Activated effector memory CD4-positive, alpha-beta T cell treated with anti-CD3 and anti-CD28 coated beads, Interleukin-2, amount 50 U/mL, for 16 hours (primary cell): ENCODE measurements at places on chromosomes 4 and X.

GRCh38 chr4:72663828-72664227 is 94.8 kb upstream of the ADAMTS3 start:
- DNase-seq: no peak

- DNase-seq: no peak
These were observed 419.4 kb downstream of the ADGRL3 start for GRCh38 chr4:61619528-61619927.

GRCh38 chrX:29432534-29432933 is 782.8 kb upstream of the MAGEB2 start:
- no peak for DNase-seq

DNA sequence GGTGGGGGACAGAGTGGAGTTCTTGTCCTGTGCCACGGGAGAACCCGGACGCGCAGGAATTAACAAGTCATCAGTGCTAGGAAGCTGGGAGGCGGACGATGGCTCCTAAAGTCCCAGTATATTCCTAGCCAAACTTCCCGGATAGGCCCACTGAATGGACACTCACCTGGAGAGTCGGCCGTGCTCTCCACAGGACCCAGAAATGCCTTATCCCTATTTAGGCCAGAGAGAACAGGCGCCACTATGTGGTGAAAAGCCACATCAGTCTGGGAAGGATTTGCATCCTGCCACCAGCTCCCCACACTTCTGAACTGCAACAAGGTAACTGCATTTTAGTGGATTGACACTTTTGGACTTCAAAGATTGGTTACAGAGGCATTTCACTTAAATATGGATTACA is 1.1 kb downstream of the CFAP299 start:
- DNase-seq: no peak

GRCh38 chrX:45771114-45771513 is 570.4 kb upstream of the DIPK2B start:
- DNase-seq: no peak

- no peak for DNase-seq
These were observed 31.6 kb upstream of the SPARCL1 start for GRCh38 chr4:87560802-87561201.

GRCh38 chrX:15056044-15056443 is 182.8 kb downstream of the MOSPD2 start:
- DNase-seq: no peak

- DNase-seq: no peak
These were observed 555.2 kb upstream of the PRKX start for GRCh38 chrX:4268676-4269075.

- no peak for DNase-seq
These were observed 404.6 kb upstream of the PITX2 start for GRCh38 chr4:111027526-111027925.

DNA sequence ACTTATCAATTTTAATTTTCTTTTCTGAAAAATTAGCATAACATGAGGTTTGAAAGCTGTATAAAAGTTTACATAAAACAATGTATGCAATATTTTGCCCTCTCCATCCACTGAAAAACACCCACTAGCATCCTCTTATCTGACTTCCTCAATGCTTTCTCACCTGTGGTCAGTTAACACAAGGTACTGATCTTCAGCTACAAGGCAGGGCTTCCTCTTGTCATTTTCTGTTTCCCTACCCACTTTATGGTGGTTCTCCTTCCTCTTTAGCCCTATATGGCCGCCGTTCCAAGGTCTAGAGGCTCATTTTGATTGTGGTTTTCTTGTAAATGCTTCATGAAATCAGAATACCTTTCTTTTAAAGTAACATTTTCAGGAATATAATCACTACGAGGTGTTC is 618.6 kb upstream of the CPEB2 start:
- DNase-seq: no peak

GRCh38 chrX:13599491-13599890 is 30.1 kb downstream of the EGFL6 start:
- DNase-seq: no peak

DNA sequence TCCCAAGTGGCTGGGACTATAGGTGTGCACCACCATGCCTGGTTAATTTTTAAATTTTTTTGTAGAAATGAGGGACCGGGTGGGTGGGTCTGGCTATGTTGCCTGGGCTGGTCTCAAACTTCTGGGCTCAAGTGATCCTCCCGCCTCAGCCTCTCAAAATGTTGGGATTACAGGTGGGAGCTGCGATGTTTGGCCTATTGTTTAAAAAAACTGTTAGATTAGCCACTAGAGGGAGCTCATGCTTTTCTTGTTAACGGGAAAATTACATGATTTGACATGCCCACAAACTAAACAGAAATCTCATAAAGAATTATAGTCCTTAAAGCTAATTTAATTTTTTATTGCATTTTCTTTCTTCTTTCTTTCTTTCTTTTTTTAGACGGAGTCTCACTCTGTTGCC is 5.0 kb upstream of the SDAD1 start:
- no peak for DNase-seq

DNA sequence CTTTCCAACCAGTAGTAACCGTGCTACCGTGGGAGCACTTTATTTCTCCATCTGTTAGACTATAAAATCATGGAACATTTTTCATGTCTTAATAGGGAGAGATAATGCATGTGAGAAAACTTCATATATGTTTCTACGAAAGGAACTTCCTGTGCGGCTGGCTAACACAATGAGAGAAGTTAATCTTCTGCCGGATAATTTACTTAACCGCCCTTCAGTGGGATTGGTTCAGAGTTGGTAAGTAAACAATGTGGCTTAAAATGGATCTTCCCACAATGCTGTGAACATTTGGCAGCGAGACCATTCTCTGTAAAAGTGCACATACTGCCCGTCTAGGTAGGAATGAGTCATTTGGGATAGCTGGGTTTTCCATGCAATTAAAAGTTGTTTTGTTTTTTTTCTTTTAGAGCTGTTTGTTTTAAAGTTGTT is 29.6 kb downstream of the PDK3 start:
- no peak for DNase-seq

DNA sequence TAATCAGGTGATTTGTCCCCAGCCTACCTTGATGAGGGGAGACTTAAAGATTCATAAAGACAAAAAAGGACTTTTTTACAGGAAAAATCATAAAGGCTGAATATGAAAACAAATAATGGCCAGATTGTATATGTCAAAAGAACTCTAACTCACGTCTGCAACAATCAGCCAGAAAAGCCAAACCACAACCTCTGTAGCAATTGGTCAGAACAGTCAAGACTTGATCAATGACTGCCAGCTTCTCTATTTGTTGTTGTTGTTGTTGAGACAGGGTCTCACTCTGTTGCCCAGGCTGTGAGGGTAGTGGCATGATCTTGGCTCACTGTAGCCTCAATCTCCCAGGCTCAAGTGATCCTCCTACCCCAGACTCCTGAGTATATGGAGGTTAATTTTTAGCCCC is 35.9 kb upstream of the PPA2 start:
- no peak for DNase-seq

- DNase-seq: no peak
These were observed 741 bp downstream of the SPATA18 start for GRCh38 chr4:52051615-52052474.

- no peak for DNase-seq
These were observed 104.6 kb upstream of the PRKG2 start for GRCh38 chr4:81319657-81320056.

- no peak for DNase-seq
These were observed 15.0 kb downstream of the SRPX2 start for GRCh38 chrX:100658941-100659381.

GRCh38 chrX:23911126-23911835 is 3.5 kb downstream of the CXorf58 start:
- DNase-seq: no peak

- DNase-seq: no peak
These were observed 1303.4 kb downstream of the TECRL start for GRCh38 chr4:63105839-63106238.

DNA sequence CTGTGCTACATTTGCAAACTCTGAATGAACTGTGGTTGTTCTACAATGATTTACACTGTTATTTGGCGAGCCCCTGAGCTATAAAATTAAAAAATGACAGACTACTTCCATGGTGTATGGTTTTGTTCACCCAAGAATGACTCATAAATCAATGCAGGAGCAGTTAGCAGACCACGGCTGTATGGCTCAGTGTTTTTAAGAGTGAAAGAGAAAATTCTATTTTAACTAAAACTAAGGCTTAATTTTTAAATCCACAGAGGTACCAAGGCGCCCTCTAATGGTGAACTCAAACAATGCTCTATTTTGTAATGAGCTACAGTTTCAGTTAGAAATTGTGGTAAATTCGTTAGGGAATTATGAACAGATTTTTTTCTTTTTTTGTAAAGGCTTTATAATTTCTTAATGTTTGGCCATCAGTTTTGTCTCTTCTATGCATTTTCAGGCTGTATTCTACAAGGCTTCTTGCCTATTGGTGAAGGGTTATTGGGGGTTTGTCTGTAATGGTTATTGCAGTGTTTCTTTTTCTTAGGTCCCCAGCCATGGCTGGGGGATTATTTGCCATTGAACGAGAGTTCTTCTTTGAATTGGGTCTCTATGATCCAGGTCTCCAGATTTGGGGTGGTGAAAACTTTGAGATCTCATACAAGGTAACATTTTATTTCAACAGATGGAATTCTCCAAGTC is 32.5 kb downstream of the HMGB2 start:
- no peak for DNase-seq

- no peak for DNase-seq
These were observed 32.3 kb downstream of the PRDM8 start for GRCh38 chr4:80229590-80229989.

DNA sequence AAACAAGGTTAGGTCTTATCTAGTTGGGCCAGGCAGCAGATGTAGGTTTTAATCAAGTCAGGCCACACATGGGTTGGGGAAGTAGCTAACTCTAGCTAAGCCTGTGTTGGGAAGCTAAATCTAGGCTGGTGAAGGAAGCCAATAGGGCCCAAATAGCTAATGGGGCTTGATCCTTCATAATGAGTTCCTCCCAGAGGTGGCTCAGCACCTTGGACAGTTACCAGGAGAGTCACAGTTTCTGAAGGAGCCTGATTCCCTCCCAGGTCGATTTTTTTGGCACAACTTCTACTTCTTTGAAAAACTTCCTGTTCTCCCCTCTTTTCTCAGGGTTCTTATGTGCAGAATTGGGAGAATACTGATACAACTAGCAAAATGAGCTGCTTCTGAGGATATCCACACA is 242.5 kb upstream of the PRPS2 start:
- no peak for DNase-seq

GRCh38 chrX:97747346-97747745 is 863.6 kb downstream of the RPA4 start:
- DNase-seq: no peak

GRCh38 chr4:111854494-111855087 is 290.7 kb upstream of the FAM241A start:
- DNase-seq: no peak

GRCh38 chrX:76643590-76643989 is 216.1 kb downstream of the MAGEE1 start:
- DNase-seq: no peak

DNA sequence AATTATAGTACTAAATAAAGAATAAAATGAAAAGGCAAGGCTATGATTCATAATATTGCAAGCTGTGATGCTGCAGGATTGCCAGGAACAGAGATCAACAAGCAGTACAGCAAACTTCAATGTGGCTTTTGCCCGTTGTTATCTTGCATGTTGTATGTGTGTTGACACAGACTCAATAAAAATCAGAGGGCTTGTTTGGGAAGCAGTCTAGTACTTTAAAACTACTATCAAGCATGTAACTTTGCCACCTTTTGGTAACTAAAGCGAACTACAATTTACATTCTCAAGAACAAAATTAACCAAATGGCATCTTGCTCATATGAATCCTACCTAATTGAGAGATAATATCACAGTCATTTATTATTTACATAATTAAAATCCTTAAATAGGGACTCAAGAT is 79.8 kb upstream of the GPM6A start:
- no peak for DNase-seq

GRCh38 chrX:129590596-129590995 is 50.5 kb downstream of the OCRL start:
- no peak for DNase-seq

GRCh38 chrX:37817176-37817575 is 30.2 kb downstream of the DYNLT3 start:
- DNase-seq: no peak

- DNase-seq: no peak
These were observed 25.0 kb downstream of the GYPA start for GRCh38 chr4:144115519-144115918.

GRCh38 chr4:116522922-116523321 is 562.5 kb downstream of the TRAM1L1 start:
- DNase-seq: no peak

GRCh38 chr4:15936495-15936894 is 2.0 kb downstream of the FGFBP1 start:
- no peak for DNase-seq

DNA sequence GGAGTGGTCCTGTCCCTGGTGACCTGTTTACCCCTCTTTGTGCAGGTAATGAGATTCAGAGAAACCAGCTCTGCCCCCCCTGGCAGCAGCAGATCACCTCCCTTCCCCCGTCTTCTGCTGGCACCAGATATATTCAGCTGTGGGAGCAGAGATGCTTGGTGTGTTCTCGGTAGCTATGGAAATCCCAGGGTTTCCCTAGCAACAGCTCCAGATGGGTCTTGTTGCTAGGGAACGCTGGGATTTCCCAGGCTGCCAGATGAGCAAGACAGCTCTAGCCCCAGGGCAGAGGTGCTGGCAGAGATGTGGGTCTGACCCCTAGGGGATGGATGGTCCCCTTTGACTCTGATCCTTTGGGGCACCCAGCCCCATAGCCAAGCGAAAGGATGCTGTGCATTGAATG is 20.2 kb downstream of the CETN2 start:
- DNase-seq: no peak

GRCh38 chr4:110130576-110131358 is 67.6 kb downstream of the ELOVL6 start:
- DNase-seq: no peak

DNA sequence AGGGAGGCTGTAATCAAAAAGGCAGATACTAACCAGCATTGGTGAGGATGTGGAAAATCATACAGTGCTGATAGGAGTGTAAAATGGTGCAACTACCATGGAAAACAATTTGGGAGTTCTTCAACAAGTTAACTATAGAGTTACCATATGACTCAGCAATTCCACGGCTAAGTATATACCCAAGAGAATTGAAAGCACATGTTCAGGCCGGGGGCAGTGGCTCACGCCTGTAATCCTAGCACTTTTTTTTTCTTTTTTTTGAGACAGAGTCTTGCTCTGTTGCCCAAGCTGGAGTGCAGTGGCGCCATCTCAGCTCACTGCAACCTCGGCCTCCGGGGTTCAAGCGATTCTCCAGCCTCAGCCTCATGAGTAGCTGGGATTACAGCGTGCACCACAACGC is 15.0 kb upstream of the CD99L2 start:
- no peak for DNase-seq

DNA sequence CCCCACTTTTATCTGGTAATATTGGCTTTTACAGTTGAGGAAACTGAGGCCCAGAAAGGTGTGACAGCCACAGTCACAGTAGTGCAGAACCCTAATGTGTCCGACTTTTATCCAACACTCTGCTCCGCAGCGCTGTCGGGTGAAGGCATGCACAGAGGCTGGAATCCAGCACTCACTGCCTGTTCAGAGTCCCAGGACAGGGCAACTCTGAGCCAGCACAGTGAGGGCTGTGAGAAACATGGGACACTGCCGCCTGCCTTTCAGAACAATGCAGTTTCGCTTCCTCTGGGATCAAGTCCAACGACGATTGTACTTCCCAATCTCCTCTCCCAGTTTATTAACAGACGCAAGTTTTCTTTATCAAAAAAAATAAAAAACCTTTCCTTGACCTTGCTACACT is 41.9 kb upstream of the PDGFRA start:
- no peak for DNase-seq
